Activated naive CD4-positive, alpha-beta T cell treated with anti-CD3 and anti-CD28 coated beads for 36 hours (primary cell): ENCODE measurements at places on chromosomes 13 and 19. TPM values are rescaled to one million over a fixed set of nuclear protein-coding genes. Genes with fewer than 3 reads are reported as not detected.

ZNF546 gene
- total RNA-seq = 2.3 TPM

EBI3 gene
- 7.8 TPM for total RNA-seq

CCNE1 gene
- total RNA-seq = 31.2 TPM

ELAVL3 gene
- total RNA-seq = not detected

NLRP7 gene
- not detected for total RNA-seq

CYP2A6 gene
- not detected for total RNA-seq

KLK14 gene
- 0.69 TPM for total RNA-seq

WDR87 gene
- not detected for total RNA-seq

KLK2 gene
- total RNA-seq = not detected

SMAD9 gene
- total RNA-seq = not detected

NFIX gene
- total RNA-seq = 6.2 TPM

ADGRE3 gene
- not detected for total RNA-seq

EID2B gene
- total RNA-seq = 5.7 TPM

CLDN10 gene
- total RNA-seq = not detected

MATK gene
- 13.7 TPM for total RNA-seq
